ENCODE measurements at places on chromosomes 13 and 19.

- no peak for DNase-seq
Observed at GRCh38 chr13:40319699-40320579, 346.5 kb downstream of the FOXO1 start.

- no peak for DNase-seq
Observed at GRCh38 chr19:48502350-48503018, 9.2 kb downstream of the LMTK3 start.

- DNase-seq, result no peak
Observed at GRCh38 chr19:32928806-32929205, 43.0 kb downstream of the CEP89 start.

DNA sequence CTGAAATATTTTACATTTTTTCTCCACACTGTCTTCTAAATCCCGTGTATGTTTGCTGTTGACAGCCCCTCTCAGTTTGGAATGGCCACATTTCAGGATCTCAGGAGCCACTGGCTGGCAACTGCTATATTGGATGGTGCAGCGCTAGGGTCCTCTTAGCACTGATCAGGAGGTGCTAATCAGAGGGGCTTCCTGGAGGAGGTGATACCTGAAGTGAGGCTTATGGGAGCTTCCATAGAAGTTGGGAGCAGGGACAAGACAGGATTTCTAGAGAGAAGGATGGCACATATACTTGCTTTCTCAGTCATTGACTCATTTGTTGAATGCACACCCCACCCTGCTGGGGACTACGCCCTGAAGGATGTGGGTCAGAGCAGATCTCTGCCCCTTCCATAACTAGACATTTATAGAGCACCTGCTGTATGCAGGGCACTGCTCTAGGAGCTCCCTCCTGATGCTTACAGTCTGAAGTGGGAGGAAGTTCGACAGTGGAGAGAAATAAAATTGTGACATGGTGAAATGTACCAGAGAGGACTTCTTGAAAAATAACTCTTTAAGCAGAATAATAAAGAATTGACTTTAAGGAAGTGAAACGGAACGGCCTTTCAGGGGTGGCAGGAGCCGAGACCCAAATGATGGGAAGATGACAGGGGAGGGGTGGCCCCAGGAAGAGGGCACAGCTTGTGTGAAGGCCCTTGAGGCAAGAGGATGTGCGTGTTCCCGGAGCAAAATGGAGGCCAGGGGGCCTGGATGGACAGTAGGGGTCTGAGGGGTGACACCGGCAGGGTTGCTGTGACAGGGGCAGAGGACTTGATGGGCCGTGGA, 13.1 kb downstream of the AP2A1 start:
- DNase-seq, result no peak

DNA sequence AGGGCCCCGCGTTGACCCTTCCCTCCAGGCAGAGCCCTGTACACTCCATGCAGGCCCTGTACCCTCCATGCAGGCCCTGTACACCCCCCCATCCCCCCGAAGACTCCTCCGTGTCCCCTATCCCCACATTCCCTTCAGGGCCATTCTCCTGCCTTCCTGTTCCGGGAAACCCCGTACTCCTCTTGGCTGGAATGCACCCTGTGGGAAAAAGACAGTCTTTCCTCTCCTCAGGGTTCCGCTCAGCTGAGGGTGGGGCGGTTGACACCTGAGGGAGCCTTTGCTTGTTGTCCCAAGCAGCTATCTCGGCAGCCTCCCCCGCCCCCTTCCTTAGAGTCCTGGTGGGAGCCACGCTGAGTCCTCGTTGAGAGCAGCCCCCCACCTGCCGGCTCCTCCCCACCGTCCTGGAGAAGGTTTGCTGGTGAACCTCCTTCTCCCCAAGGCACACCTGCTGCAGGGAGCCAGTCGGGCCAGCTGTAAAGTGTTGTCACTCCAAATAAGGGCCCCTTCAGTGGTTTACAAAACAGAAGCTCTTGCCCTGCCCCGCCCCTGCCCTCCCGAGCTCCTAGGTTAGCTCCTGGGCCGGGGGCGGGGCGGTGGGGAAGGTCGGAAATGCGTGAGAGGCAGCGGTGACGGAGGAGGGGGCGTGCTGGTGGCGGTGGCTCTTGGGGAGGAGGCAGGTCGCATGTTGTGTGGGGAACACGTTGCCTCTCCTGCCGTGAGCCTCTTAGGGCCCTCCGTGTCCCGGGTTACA, 1.5 kb downstream of the GNA11 start:
- no peak for DNase-seq

GRCh38 chr19:15584095-15584494, 30.9 kb upstream of the CYP4F8 start:
- no peak for DNase-seq

GRCh38 chr13:55660851-55661250, 1479.9 kb upstream of the PRR20A start:
- no peak for DNase-seq

DNA sequence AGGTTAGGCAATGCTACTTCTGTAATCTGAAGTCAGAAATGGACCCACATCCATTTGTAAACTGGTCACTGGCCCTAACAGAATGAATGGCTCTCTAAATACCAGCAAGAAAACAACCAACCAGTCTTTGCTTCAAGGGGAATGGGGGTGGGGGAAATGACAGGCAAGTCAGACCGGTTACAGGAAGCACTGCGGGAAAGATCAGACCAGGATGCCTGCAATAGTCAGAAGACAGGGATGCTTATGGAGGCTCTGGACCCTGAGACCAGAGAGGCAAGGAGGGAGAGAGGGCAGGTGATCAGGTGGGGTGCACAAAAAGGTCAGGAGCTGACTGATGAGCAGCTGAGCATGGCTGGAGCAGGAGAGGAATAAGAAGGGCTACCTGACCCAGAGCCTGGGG, 13.1 kb downstream of the MED26 start:
- no peak for DNase-seq

DNA sequence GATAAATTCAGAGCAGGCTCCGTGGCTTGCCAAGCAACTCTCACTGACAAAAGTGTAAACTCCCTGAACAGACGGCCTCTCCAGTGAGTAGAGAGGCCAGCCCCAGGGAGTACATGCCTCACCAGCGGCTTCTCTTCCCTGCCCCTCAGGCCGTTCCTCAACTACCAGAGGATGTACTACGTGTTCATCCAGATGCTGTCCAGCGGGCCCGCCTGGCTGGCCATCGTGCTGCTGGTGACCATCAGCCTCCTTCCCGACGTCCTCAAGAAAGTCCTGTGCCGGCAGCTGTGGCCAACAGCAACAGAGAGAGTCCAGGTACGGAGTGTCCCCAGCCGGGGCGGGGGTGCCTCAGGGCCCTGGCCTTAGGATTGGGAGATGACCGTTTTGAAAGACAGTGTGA, 93.4 kb upstream of the MCF2L start:
- DNase-seq, result no peak

- DNase-seq, result no peak
Observed at GRCh38 chr19:41324921-41325639, 15.1 kb downstream of the CCDC97 start.

DNA sequence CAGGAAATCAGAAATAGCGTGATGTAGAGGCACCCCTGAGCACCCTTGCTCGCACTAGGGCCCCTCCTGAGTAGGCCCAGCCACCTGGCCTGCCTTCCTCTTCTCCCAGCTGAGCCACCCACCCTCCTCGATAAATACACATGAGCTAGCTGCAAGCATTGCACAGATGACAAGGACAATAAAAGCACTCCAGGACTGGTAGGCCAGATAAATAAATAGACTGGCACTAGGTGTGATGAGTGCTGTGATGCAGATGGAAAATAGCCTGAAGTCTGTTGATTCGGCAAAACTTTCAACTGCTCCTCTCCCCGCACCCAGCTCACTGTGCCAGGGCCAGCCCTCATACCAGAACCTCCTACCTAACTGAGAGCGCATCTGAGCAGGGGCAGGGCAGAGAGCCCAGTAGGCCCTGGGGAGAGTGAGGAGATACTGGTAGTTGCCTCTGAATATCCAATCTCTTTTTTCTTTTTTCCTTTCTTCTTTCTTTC, 54.5 kb upstream of the GPI start:
- DNase-seq, result no peak

- no peak for DNase-seq
Observed at GRCh38 chr19:12954612-12954962, 2.4 kb downstream of the GADD45GIP1 start.

DNA sequence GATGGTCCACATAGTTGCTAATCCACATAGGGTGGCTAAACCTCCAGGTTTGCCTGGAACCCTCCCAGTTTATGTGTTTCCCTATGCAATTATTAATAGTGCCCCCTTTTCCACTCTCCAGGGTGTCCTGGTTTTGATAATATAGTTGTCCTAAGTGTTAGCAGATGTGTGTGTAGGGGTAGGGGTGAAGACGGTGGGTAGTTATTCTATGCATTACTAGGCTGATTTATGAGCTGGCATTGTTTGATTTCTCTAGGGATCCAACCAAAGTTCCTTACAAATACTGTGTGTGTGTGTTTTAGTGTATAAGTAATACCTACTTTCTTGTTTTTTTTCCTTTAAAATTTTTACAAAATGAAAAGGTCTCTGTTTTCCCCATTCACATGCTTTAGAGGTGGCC, 21.1 kb downstream of the GTF2F2 start:
- DNase-seq, result no peak

DNA sequence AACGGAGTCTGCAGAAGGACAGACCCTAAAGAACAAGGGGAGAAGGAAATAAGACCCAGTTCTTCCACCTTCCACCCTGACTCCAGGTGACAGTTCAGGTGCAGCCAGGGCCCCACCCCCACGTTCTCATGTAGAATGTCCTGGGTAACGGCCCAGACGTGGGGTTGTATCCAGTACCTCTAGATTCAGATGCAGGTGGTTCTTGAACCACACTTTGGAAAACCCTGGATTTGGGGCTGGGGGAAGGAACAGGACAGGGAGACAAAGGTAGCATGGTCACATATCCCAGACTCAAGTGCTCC, 2.2 kb downstream of the DMPK start:
- DNase-seq, result no peak

DNA sequence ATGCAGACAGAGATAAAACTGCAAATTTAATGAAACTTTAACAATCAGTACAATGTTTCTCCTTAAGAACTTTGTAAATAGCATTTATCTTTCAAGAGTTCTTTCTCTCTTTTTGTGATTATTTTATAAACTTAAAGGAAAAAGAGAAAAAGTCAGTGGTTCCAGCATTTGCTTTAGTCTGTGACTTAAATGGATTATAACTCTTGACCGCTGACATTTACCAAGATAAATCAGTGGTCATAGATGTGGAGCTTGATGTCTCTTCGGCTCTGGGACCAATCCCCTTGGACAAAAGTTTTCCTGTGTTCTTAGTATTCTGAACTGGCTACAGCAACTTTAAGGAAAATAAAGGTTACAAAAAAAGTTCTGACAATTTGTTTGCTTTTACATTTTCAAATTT, 162.6 kb downstream of the TM9SF2 start:
- no peak for DNase-seq

- DNase-seq, result no peak
Observed at GRCh38 chr13:73832128-73832588, 302.0 kb downstream of the KLF12 start.

DNA sequence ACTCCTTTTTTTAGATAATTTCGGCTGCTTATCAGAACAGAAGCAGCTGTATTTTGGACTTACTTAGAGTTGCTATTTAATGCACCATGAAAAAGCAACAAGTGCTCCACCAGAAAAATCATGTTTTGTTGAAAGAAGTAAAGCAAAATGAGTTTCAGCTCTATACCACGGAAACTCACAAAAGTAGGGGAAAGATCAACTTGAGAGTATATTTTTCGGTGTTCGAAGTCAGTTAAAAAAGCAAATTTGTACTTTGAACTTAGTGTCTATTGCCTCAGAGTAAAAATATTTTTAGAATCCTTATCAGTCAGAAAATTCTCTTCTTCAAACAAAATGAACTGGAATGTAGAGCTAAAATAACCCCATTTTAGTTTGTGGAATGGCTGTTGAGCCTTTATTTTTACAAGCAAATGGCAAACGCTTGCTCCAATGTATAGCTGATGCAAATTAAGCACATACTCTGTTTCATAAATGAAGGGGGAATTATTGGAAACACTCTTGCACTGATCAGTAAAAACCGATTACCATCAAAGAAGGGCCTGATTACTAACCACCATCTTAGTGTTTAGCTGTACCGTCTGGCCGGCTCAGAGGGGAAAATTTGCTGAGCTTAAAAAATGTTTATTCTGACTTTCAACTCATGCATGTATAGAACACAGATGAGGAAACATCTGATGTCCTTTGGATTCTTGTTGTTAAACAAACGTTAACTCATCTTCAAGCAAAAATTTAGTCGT, 540.7 kb downstream of the GPC6 start:
- DNase-seq, result no peak

DNA sequence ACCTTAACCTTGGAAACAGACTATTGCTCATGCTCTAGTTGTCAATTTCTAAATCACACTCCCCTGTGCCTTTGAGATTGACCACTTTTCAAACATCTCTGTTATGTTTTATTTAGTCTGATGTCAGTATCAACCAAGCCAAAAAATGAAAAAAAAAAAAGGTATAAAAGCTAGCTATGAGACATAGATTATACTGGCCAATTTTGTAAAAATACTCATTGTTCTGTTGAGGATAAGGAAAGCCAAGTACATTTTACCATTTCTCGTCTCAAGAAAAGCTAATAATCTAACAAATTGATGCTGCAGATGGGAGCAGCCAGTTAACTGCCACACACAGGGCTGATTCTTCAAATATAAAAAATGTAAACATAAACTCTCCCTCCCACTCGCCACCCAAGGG, 572.6 kb upstream of the KLF12 start:
- no peak for DNase-seq

- DNase-seq, result no peak
Observed at GRCh38 chr19:31057476-31057875, 291.8 kb downstream of the TSHZ3 start.

DNA sequence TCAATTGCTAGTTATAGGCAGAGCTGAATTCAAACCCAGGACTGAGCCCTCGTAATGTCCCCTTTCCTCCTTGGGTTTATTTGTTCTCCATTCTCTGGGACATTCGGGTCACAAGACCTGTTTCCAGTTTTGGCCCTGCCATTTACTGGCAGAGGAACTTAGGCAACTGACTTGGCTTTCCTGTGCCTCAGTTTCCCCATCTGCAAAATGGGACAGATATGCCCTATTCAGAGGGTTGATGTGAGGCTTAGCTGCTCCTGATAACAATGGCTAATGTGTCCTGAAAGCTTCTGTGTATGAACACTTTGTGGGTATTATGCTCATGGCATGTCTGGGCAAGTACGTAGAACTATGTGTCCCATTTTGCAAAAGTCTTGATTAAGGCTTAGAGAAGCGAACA, 996 bp downstream of the ZNF524 start:
- DNase-seq, result no peak

DNA sequence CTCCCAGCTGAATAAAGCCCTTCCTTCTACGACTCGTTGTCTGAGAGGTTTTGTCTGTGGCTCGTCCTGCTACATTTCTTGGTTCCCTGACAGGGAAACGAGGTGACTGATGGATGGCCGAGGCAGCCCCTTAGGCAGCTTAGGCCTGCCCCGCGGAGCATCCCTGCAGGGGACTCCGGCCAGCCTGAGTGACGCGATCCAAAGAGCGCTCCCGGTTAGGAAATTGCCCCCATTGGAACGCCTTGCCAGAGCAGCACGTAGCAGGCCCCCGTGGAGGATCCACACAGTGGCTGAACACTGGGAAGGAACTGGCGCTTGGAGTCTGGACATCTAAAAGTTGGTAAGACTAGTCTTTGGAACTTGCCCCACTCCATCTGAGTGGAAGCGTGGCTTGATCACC, 296.8 kb upstream of the SGCG start:
- no peak for DNase-seq
